ENCODE measurements at places on chromosomes 7 and 10. TPM values are rescaled to one million over a fixed set of nuclear protein-coding genes. Genes with fewer than 3 reads are reported as not detected.

DNA sequence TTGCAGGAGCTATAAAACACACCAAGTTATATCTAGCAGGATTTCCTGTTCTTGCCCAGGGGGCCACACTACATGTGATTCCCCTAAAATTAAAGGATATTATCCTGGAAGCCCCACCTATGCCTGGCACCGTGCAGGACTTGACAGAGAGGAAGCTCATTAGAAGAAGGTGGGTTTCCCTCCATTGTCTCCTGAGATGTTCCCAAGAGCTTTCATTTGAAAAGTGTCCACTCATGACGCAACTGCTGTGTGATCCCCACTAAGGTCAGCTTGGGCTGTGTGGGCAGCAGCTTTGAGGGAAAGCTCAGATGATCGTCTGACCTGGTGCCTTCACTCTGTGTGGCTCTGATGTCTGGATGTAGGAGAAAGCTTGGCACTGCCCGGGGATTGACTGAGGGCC is 53.5 kb downstream of the RAMP3 start:
- DNase-seq, result no peak

The SEPTIN14 gene
- total RNA-seq, result not detected

The NPFFR1 gene
- total RNA-seq, result not detected

The CCL24 gene
- total RNA-seq, result not detected

- DNase-seq, result no peak
Measured at GRCh38 chr7:47361746-47362215, 220.1 kb downstream of the TNS3 start.
